ENCODE measurements at places on chromosomes 7 and 10. TPM values are rescaled to one million over a fixed set of nuclear protein-coding genes. Genes with fewer than 3 reads are reported as not detected.

GRCh38 chr10:64219271-64220025 lies 698.2 kb downstream of the REEP3 start:
- H3K27ac ChIP-seq = no peak overlapping the region
- no peaks in the 10 kb centered on the region for H3K36me3 ChIP-seq
- no peaks in the 10 kb centered on the region for H3K27me3 ChIP-seq
- H3K4me1 ChIP-seq = no peaks in the 10 kb centered on the region
- no peak for DNase-seq

DNA sequence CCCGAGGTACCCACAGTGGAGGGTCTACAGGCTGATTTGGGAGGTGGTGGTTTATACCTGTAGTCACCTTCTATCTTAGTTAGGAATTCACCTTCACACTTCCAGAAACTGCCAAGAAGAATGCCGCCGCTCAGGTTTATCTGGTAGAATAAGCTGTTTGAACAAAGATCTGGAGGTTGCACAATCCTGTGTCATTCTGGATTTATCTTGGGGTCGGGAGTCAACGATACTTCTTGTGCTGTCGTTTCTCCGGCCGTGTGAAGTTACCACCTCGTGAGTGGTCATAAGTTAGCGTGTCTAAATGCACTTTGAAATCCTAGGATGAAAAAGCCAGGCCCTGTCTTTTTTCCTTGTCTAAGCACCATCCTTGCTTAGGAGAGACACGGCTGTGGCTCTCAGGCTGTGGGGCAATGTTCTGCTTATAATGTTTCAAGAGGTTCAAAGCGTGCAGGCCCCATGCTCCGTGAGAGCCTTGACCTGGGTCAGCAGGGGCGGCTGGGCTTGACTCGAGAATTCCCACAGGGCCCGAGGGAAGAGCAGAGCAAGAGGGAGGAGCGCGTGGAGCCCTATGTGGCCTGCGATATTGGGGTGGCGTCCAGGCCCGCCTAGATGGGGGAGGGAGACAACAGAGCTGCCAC lies 35.5 kb downstream of the GRIFIN start:
- H3K4me3 ChIP-seq = no peak overlapping the region
- no peaks in the 10 kb centered on the region for H3K4me1 ChIP-seq
- H3K27ac ChIP-seq = no peak overlapping the region
- no peak for DNase-seq
- peaks cover 10% of the 10 kb centered on the region for H3K36me3 ChIP-seq

DNA sequence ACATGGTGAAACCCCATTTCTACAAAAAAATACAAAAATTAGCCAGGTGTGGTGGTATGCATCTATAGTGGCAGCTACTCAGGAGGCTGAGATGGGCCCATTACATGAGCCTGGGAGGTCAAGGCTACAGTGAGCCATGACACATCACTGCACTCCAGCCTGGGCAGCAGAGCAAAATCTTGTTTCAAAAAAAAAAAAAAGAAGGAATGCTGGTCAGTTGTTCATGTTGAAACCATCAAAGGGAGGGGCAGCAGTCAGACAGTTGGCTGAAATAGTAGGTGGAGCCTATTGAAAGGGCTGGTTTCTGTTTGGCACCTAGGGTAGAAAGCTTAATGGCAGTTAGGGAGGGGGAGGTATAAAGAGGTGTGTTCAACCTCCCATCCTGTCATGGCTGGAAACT lies 323.0 kb downstream of the GALNT17 start:
- H3K27ac ChIP-seq = no peak overlapping the region
- H3K4me3 ChIP-seq = no peak overlapping the region
- no peaks in the 10 kb centered on the region for H3K4me1 ChIP-seq
- H3K27me3 ChIP-seq = no peaks in the 10 kb centered on the region
- H3K36me3 ChIP-seq = no peaks in the 10 kb centered on the region

DNA sequence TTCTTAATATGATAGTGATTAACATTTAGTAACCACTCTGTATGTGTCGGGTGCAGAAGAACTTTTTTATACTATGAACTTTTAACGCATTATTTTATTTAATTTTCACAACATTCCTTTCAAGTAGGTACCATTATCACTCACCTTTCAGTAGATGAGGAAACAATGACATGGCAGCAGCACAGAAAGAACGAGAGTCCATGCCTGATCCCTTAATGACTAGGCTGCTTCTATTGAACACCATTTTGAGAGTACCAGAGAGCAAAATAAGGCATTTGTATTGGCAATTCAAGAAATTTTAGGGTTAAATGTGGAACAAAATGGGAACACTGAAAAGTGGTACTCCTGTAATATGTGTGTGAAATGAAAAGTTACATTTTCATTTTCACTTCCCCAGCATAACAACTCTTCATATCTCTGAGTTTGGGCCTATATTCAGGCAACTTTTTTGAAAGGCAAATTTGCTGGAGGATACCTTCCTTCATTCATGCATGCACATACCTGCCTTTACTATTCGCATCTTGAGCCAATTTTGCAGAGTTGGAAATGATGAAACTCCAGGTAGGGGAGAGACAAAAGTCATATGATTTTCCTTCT lies 12.8 kb downstream of the LRRN3 start:
- no peaks in the 10 kb centered on the region for H3K4me1 ChIP-seq
- no peak for DNase-seq
- H3K4me3 ChIP-seq = no peak overlapping the region
- no peak overlapping the region for H3K27ac ChIP-seq

GRCh38 chr7:35817930-35818329 lies 17.1 kb downstream of the SEPTIN7 start:
- no peaks in the 10 kb centered on the region for H3K36me3 ChIP-seq
- no peak overlapping the region for H3K27ac ChIP-seq
- H3K4me1 ChIP-seq = peaks cover 24% of the 10 kb centered on the region
- H3K4me3 ChIP-seq = no peak overlapping the region
- H3K27me3 ChIP-seq = no peaks in the 10 kb centered on the region
- DNase-seq = no peak

SP8 gene
- not detected for total RNA-seq
